ENCODE measurements at places on chromosomes 5 and 9. TPM values are rescaled to one million over a fixed set of nuclear protein-coding genes. Genes with fewer than 3 reads are reported as not detected.

HK3 gene
- 1.3 TPM for total RNA-seq

DNA sequence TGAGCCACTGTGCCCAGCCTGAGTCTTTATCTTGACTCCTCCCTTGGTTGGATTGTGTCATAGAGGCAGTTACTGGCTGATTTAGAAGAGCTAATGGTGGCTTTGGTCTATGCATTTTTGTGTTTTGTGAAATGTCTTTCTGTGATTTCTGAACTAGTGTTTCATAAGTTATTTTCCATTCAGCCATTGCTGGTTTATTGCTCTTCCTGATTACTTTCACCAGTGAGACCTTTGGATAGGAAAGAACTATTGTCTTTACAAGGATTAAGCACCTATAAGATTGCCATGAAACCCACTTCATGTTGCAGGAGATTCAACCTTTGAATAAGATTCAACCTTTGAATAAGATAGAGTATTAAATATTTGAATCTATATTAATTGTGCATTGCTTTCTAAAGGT, 8.7 kb upstream of the HAPLN1 start:
- no peak for DNase-seq

CTNND2 gene
- 0.95 TPM for total RNA-seq

GRCh38 chr9:109115931-109116526, 3.7 kb downstream of the TMEM245 start:
- DNase-seq = no peak

DNA sequence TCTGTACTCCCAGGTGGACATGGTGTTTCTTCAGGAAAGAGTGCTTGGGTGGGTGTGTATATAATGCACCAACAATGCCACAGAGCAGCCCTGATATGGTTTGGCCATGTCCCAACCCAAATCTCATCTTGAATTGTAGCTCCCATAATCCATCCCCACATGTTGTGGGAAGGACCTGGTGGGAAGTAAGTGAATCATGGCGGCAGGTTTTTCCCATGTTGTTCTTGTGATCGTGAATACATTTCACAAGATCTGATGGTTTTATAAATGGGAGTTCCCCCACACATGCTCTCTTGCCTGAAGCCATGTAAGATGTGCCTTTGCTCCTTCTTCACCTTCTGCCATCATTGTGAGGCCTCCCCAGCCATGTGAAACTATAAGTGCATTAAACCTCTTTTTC, 158.5 kb downstream of the NR3C1 start:
- DNase-seq = no peak

- DNase-seq = no peak
These were observed 544.5 kb downstream of the BNC2 start for GRCh38 chr9:16325966-16326365.

GPR21 gene
- 3.8 TPM for total RNA-seq

- DNase-seq = no peak
These were observed 11.5 kb downstream of the WNT8A start for GRCh38 chr5:138095100-138095907.

- no peak for DNase-seq
These were observed 4.4 kb upstream of the ZNF484 start for GRCh38 chr9:92882276-92882675.

STOM gene
- total RNA-seq = 94.6 TPM

DNA sequence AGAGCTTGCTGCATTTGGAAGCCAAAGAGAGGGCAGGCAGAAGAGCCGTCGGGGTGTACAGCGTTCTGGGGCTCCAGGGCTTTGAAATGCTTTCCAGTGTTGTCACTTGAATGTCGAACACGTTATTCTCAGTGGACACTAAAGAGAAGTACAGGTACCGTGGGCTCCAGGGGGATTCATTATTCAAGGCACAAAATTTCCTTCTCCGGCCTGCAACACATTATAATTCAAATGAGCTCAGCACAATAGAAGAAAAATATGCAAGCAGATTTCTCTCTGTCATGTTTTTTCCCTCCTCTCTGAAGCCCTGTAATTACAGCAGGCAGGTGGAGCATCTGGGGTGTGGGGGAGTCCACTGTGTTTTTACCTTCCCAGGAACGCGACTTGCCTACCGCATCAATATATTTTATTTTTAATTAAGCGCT, 293.1 kb downstream of the ZSWIM6 start:
- DNase-seq = no peak

PRR16 gene
- total RNA-seq = 1.6 TPM

ZNF658 gene
- 4.5 TPM for total RNA-seq

DNA sequence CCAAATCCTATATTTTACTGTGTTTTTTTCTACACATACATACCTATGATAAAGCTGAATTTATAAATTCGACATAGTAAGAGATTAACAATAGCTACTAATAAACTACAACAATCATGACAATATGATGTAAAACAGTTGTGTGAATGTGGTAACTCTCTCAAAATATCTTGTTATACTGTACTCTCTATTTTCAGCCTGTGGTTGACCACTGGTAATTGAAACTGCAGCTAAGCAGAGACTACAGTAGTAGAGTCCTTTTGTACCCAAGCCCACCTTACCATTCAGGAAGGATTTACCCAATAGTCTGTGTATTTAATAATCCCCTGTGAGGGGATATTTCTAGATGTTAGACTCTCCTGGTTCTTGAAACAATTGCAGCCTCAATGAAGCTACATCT, 86.7 kb downstream of the FAM114A2 start:
- DNase-seq = no peak

EGFLAM gene
- 0.98 TPM for total RNA-seq

Data from left colon (tissue), 2 donors.